Stimulated activated CD4-positive, alpha-beta T cell treated with anti-CD3 and anti-CD28 coated beads, Interleukin-1b, Interleukin-23, amount 100 ng/mL, for 4 hours (primary cell): ENCODE measurements at places on chromosomes 3 and 15.

DNA sequence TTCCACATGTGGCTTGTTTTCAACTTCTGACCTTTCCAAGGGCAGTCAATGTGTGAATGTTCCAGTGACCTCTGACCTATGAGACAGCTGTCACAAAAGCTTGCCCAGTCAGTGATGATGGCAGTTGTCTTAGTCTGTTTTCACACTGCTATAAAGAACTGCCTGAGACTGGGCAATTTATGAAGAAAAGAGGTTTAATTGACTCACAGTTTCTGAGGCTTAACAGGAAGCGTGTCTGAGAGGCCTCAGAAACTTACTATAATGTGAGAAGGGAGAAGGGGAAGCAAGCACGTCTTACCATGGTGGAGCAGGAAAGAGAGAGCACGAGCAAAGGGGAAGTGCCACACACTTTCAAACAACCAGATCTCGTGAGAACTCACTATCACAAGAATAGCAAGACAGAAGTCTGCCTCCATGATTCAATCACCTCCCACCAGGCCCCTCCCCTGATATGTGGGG is 95.6 kb downstream of the ECT2 start:
- no peak for DNase-seq

DNA sequence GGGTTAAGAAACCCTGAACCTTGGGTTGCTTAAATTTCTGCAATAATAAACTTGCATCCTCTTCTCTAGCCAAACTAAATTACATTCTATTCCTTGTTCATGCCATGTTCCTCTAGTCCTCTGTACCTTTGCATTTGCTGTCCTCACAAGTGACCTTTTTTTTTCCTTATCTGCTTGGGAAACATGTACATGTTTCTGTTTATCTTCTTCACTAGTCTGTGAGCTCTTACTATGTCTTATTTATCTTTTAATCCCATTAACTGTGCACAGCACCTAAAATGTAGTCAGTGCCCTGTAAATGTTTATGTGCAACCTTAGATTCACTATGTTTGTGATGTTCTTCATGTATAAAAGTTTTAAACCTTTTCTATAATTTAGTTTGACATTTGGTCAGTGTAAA is 61.9 kb downstream of the REC114 start:
- DNase-seq = no peak

DNA sequence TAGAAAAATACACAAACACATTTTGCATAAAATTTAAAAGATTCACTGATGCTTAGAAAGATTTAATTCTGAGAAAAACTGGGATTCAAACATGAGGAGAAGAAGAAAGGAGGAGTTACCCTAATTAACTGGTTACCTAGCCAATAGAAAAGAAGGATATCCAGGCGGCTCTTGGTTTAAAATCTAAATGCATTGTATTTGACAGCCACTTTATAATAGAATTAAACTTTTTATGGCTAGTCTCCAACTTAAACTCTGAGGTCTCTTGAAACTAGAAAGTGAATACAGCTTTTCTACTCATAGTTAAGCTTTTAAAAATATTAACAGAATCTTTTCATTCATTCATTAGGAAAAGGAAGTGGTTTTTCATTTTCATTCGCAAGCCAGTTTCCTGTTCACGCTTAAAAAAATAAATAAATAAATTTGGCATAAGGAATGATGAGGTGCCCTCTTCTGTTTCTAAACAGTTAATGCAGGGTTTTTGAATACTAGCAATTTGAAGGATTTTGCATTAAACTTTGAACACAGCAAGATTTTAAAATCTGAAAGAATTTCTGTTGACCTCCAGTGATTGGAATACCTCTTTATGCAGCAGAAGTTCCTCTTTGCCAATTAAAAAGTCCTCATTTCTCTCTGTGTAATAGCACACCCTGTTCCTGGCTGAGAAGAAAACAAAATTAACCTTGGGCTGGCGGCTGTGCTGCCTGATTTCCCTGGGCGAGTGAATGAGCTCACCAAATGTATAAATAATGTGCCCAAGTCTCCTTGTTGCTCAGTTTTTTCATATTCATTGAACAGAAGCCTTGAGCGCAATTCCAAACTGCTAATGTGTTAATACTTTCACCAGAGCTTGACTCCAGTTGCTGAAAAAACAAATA is 105.1 kb downstream of the ZMAT3 start:
- no peak for DNase-seq

GRCh38 chr3:52428151-52429005 is 16.5 kb downstream of the SEMA3G start:
- no peak for DNase-seq
